ENCODE measurements at places on chromosomes 2 and 18. TPM values are rescaled to one million over a fixed set of nuclear protein-coding genes. Genes with fewer than 3 reads are reported as not detected.

Gene TSPYL6
- not detected for total RNA-seq

Gene PGAP1
- 10.4 TPM for total RNA-seq

Gene RPRM
- total RNA-seq: not detected

Gene GCG
- total RNA-seq: not detected

Gene GALR1
- not detected for total RNA-seq

Gene NR4A2
- 0.11 TPM for total RNA-seq
